ENCODE measurements at places on chromosomes 3 and 15.

DNA sequence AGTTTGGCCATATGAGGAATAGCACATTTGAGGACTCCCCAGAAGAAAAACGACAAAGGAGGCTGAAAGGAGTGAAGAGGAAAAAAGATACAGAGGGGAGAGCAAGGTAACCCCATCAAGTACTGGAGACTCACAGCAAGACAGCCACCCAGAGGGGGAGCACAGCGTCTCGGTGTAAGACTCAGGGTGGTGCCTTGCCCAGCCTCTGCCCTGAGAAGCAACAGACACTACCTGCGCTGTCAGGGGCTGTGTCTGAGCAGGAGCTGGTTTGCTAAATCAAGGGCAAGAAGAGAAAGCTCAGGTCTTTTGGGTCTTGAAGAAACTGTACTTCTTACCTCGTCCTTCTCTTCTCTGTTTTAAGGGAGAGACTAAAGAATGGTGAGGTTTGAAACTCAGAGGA is 27.9 kb downstream of the FBXO45 start:
- DNase-seq = no peak

DNA sequence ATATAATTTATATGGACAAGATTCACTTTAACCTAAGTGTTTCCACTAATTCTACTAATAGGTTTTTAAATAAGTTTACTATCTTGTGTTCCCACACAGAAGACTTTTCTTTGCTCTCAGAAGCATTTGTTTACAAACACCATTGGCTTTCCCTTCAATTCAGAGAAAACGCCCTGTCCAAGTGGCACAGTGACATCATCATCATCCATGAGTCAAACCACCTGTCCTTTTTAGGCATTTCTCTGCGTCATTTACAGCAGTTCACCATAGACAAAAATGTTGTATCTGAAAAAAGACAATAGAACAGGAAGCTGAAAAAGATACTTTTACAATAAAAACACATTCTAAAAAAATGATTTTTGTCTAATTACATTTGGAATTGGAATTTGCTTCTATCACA is 9.3 kb upstream of the BCL2L10 start:
- no peak for DNase-seq

- peak; percentile 33 for DNase-seq
Observed at GRCh38 chr3:36911990-36912804, 32.7 kb downstream of the TRANK1 start.

GRCh38 chr15:58331560-58331912 is 100.3 kb upstream of the LIPC start:
- DNase-seq = peak; percentile 40

DNA sequence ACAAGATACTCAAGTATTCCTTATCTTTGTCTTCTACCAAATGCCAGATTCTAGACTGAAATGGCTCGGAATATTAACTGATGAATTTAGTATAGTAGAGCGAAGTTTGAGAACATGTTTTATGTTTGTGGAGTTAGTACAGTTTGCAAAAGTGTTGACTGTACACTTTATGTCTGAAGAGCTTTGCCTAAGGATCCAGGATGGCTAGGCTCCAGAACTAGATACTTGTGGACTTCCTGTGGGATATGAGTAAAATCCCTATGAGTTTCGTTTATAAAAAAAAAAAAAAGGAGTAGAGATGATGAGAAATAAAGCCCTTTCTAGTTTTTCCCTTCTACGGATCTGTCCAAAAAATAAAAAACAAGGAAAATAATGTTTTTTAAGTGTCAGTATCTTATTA is 96.7 kb downstream of the TP63 start:
- peak; percentile 52 for DNase-seq

GRCh38 chr15:101795455-101795854 is 7.9 kb upstream of the OR4F6 start:
- DNase-seq = peak; percentile 67

- peak; percentile 67 for DNase-seq
Observed at GRCh38 chr3:134640872-134641470, 9.9 kb downstream of the KY start.
